ENCODE measurements at places on chromosomes 4 and X.

DNA sequence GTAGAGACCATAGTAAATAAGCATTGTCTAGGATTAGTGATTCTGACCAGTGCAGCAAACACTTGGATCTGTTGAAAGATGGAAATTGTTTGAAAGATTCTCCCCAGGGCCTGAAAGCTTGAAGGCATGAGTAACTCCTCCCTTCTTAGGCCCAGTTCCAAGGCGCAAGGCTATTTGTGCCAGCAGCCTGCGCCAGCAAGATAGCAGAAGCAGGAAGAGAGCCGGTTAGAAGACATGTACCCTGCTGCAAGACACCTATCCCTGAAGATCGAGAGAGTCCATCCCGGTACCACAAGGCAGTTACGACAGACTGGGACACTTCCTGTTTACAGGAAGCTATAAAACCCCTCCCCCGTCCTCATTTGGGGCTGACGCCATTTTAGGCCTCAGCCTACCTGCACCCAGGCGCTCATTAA is 72.4 kb upstream of the JADE1 start:
- no peak for DNase-seq

DNA sequence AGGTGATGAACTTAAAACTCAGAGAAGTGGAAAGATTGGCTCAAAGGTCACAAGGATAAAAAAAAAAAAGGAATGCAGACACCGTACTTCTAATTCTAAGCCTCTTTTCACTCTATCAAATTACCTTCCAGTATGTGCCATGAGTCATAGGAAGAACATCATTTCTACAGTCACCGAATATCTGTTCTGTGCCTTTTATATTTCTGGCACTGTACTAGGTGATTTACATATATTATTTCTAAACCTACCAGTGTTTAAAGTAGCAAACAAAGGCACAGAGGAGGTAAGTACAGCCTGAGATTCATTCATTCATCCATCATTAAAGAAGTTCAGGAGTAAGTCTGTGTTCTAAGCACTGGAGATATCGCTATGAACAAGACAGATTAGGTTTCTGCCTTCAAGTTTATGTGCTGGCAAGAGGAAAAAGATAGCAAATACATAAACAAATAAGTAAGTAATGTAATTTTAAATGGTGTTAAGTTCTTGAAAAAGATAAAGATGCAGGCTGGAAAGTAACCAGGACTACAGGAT is 65.3 kb downstream of the PALLD start:
- no peak for DNase-seq

GRCh38 chr4:6742989-6743388 is 27.0 kb downstream of the BLOC1S4 start:
- no peak for DNase-seq

DNA sequence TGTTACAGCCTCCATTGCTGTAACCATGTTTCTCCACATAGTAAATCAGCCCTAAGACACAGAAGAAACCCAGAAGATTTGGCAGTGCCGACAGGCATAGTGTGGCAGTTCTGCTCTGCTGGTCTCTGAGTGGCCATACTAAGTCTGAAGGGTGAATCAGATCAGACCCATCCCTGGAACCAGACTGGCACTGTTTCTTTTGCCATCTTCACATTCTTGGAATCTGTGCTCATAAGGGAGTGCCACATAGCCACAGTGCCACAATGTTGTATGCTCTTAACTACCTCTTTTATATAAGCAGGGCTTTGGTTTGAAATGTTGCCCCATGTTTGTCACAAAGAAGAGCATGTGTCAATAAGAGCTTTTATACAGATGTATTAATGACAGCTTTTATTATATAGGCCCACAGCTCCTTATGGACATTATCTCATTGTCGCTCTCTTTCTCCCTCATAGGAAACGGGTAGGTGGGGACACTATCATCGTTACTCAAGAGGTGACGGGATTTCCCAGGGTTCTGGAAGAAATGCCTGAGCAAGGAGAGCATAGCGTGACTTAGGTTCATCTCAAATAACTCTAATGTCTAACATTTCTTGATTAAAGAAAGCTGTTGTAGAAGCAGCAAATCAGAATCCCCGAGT is 128.2 kb downstream of the CBR4 start:
- DNase-seq = no peak

DNA sequence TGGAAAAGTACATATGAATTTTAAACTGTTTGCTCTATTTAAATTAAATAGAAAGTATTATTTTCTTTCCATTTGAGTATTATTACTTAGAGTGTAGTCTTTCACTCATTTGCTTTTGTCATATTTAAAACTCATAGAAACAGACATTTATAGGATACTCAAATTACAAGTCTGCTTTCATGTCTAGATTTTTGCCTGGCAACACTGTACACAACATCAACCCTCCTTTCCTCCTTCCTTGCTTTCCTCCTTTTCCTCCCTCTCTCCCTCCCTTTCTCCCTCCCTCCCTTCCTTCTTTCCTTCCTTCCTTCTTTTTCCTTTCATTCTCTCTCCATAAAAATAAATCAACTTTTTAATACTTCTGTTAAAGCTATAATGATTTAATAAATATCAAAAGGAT is 2361.2 kb downstream of the ARAP2 start:
- DNase-seq = no peak

GRCh38 chrX:23902419-23902818 is 5.3 kb downstream of the APOO start:
- DNase-seq = peak; percentile 69

- no peak for DNase-seq
Observed at GRCh38 chr4:175806727-175807126, 5.3 kb downstream of the GPM6A start.

DNA sequence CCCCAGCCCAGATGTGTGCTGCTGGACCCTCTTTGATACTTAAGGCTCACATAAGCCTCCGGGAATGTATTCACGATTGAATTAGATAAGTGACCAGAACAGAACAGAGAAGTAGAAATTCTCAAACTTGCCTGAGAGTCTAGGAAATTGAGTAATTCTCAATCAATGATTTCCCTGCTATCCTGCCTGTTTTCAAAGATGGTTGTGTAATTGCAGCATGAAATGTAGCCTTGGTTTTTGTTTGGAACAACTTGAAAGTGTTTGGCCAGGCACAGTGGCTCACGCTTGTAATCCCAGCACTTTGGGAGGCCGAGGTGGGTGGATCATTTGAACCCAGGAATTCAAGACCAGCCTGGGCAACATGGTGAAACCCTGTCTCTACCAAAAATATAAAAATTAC is 41.2 kb downstream of the TNIP2 start:
- no peak for DNase-seq
